Stimulated activated CD8-positive, alpha-beta memory T cell treated with anti-CD3 and anti-CD28 coated beads, Interleukin-15, amount 100 ng/mL, for 1 hour (primary cell): ENCODE measurements at places on chromosomes 1 and 21.
A peak's percentile ranks its signal among the peaks of the same experiment; 100 is the strongest.

- DNase-seq: no peak
Measured at GRCh38 chr1:183063349-183063748, 40.1 kb downstream of the LAMC1 start.

DNA sequence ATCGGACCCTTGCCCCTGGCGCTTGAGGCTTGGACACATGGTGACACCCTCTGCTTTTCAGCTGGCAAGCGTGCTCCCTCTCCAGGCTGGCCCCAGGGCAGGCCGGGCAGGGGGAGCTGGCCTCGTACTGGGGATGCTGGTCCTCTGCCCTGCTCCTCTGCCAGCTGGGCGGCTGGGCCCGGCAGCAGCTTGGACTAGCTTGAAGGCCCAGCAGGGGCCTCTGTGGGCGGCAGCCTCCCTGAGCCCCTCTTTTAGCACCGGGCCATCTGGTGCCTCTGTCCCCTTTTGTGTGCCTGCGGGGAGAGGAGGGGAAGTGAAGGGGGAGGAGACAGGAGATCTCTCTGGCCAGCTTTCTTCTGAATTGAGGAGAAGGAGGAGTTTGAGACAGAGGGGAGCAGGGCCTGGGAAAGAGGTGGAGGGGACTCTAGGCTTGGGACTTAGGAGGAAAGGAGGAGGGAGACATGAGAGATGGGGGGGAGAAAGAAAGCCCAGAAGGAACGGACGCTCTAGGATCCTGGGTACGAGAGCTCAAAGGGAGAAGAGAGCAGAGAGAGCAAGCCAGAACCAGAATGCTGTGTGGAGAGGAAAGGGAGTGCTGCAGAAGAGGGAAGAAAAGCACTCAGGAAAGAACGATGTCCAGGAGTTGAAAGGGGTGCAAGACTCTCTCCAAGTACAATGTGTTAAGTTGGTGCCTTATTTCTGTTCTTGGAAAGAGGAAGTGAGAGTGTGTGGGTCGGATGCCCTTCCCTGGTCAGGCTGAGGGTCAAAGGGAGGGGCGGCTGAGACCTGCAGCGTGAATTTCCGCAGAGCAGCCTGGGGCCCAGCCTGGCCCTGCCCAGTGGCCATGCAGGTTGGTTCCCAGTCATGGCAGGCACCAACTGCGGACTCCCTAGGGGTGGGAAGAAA is 40.3 kb downstream of the IER5 start:
- DNase-seq: no peak

DNA sequence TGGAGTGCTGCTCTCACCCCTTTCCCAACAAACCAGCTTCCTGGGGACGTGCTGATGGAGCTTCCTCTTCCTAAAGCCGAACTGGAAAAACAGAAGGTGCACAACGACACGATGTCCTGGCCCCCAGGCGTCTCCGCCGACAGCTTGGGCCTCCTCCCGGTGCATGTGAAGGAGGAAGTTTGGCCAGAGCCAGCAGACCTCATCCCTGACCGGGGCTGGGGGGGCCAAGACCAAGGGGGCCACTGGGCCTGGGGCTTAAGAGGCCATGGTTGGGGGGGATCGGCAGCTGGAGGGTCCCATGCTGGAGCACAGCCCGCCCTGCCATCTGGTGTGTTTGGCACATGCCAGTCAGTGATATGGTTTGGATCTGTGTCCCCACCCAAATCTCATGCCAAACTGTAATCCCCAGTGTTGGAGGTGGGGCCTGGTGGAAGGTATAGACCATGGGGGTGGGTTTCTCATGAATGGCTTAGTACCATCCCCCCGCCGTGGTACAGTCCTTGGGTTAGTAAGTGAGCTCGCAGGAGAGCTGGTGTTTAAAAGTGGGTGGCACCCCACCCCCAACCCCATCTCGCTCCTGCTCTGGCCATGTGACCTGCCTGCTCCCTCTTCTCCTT is 6.4 kb downstream of the HES4 start:
- no peak for DNase-seq

DNA sequence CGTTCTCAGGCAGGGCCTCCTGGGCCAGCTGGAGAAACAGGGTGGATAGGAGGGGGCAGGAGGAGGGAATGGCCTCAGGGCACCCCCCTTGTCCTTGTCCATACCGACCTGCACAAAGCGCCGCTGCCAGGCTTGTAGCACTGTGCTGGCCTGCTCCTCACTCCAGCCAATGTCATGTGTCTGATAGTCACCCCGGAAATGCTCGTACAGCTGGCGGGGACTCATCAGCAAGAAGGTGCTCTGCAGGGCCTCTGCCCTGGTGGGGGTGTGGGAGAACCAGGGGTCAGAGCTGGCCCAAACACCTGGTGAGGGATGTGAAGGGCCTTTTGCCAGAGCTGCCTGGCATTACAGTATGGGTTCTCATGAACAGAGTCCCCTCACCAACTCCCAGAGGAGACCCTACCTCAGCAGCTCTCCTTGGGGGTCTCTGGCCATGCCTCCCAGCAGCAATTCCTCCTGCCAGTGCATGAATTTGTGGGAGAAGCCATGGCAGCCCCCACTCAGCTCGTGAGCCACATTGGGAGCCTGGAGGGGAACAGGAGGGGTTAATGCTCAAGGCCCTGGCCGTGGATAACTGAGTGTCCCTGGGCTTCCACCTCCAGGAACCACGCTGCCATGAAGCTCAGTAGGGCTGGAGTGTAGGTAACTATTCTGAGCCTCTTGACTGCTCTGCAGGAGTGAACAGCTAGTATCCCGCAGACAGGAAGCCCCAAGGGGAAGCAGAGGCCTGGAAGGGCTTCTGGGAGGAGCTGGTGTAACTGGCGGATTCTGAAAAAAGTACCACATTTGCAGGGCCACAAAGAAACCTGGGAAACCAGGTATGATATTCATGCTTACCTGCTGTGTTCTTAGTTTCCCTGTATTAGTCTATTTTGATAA is 13.3 kb downstream of the PTCH2 start:
- no peak for DNase-seq

DNA sequence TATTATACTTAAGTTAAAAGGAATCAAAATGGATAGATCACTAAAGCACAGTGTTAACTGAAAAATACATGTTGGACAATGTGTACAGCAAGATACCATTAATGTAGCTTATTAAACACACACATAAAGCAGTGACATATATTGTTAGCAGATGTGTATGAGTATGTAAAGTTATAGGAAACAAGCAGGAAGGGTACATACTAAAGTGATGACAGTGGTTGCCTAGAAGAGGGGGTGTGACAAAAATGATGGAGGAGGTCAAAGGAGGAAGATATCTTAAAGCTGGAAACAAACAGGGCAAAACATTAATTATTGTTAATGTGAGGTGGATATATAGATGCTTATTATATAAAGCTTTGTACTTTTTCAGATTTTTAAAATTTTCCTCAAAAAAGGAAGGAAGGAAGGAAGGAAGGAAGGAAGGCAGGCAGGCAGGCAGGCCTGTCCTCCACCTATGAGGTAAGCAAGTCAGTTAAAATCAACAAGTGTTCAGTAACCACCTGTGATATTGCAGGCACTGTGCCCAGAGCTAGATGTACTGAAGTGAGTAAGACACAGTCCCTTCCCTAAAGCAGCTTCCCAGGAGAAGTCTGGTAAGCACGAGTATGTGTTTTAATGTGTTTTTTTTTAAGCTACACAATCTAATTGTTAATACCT is 252.9 kb upstream of the NR5A2 start:
- DNase-seq: no peak

DNA sequence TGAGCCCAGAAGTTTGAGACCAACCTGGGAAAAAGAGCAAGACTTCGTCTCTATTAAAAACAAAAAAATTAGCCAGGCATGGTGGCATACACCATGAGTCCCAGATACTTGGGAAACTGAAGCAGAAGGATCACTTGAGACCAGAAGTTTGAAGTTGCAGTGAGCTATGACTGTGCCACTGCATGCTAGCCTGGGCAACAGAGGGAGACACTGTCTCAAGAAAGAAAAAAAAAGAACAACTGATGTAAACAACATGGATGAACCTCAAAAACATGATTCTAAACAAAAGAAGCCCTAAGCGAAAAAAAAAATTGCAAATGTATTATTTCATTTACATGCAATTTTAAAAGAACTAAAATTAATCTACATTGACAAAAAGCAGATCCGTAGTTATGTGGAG is 9.0 kb downstream of the LRRC40 start:
- no peak for DNase-seq

GRCh38 chr1:6166655-6167390 is 13.3 kb downstream of the CHD5 start:
- no peak for DNase-seq

DNA sequence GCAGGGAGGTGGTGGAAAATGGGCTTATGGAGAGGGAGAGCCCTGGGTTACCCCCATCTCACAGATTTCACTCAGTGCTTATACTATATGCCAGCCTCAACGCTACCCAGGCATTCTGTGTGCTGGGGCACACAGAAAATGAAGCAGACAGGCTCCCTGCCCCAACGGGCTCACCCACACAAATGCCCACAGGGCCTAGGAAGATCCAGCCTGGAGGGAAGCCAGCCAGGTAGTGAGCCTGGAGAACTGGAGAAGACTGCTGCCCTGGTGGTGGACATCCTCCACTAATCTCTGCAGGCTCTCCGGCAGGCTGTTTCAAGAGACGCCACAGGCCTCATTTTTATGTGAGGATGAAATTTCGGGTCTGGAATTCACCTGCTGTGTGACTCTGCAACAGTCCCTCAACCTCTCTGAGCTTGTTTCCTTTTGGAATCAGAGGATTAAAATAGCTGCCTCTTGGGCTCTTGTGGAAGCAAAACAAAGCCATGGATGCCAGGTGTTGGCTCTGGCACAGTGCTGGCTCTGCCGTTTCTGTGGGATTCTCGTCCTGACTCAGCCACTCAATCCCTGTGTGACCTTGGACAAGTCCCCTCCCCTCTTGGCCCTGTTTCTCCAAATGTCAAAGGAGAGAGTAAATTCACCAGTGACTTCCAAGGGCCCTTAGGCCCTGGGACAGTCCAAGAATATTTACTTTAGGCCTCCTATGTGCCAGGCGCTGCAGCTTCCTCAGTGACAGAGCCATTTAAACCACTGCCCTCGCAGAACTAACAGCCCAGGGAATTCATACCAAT is 3.6 kb downstream of the PAQR7 start:
- DNase-seq: no peak

GRCh38 chr1:21305900-21306189 is 15.6 kb upstream of the ECE1 start:
- DNase-seq: no peak

DNA sequence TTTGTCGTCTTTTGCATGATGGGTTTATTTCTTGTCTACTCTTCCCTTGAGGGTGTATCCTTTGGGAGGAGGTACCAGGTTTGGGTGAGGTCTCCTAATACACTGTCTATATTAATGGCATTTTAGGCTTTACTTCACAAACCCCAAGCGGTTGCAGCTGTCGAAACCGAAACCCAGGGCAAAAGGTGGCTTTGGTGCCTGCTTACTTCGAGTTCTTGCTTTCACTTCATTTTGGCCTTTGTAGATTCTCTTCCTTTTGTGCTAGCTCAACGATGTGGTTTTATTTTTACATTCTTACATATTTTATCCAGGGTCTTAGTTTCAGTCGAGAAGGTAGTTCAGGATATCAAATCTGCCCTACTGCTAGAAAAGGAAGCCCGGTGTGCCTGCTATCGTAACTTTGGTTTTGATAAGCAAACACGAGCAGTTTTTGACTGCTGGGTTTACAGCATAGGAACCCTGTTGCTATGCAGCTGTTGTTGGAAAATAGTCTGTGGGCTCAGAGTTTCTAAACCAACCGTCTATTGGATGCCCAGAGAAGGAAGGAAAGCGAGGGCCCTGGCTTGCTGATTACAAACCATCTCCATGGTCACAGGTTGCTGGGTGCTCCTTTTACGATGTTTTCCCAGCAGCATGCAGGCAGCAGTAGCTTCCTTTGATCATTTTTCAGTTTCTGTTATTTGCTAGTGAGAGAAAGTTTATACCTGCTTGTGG is 9.8 kb upstream of the TSPAN2 start:
- peak; percentile 49 for DNase-seq

GRCh38 chr1:25120281-25120680 is 112.0 kb downstream of the SYF2 start:
- no peak for DNase-seq

- no peak for DNase-seq
Measured at GRCh38 chr1:27521336-27521831, 31.4 kb upstream of the WASF2 start.

GRCh38 chr1:114668784-114669561 is 876 bp downstream of the DENND2C start:
- no peak for DNase-seq

- DNase-seq: no peak
Measured at GRCh38 chr21:45286671-45287437, 841 bp downstream of the POFUT2 start.

DNA sequence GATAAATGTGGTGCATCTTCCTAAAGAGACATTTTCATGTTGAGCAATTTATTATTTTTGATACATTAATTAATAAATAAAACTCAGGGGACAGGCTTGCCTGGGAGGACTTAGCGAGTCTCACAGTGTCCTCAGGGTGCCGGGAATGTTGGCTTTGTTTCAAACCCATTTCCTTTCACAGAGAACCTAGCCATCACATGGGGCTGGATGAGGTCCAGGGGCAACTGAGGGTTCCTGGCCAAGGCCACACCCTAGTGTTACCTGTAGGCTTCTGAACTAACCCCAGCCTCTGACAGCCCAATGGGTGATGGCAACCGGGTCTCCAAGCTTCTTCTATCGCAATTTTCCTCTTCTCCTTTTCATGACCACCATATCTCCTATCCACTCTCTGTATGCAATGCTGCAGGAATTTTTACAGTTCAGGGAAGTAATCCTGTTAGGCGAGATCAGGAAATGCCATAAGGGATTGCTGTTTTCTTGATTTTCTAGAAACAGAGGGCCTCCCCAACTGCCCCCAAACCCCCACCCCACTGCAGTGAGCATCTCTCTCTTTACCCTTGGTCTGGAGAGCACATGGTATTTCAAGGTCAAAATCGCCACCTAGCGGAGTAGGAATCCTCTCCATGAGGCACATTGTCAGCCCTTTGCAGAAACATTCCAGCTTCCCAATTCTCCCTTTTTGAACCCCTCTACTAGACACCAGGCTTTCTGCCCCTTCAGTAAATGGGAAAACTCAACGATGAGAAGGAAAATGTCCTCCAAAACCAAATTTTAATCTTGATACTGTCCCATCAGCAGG is 22.1 kb upstream of the SMYD3 start:
- no peak for DNase-seq

- no peak for DNase-seq
Measured at GRCh38 chr1:7267493-7267892, 482.2 kb downstream of the CAMTA1 start.

GRCh38 chr1:29831500-29832117 is 595.3 kb downstream of the PTPRU start:
- DNase-seq: no peak

GRCh38 chr1:224640018-224640417 is 23.9 kb downstream of the CNIH3 start:
- DNase-seq: no peak

GRCh38 chr1:212261361-212261929 is 23.8 kb upstream of the PPP2R5A start:
- no peak for DNase-seq

GRCh38 chr1:200437556-200438203 is 27.8 kb upstream of the ZNF281 start:
- no peak for DNase-seq

GRCh38 chr1:228092342-228093049 is 10.0 kb downstream of the ARF1 start:
- DNase-seq: no peak

- no peak for DNase-seq
Measured at GRCh38 chr1:75423616-75424015, 187.3 kb downstream of the SLC44A5 start.
